Body of pancreas (tissue), 4 donors: ENCODE measurements at places on chromosomes 13 and 19. TPM values are rescaled to one million over a fixed set of nuclear protein-coding genes. Genes with fewer than 3 reads are reported as not detected.

The NXNL1 gene
- not detected for total RNA-seq

The IGLON5 gene
- total RNA-seq = not detected

The LILRB1 gene
- 0.52 TPM for total RNA-seq

The NRTN gene
- 70.9 TPM for total RNA-seq

The ICAM4 gene
- total RNA-seq = 0.26 TPM

The LRRC25 gene
- total RNA-seq = not detected

GRCh38 chr13:84951128-84951527 is 848.1 kb downstream of the SLITRK6 start:
- DNase-seq = no peak
- H3K4me1 ChIP-seq = no peaks in the 10 kb centered on the region
- no peaks in the 10 kb centered on the region for H3K36me3 ChIP-seq
- no peaks in the 10 kb centered on the region for H3K27me3 ChIP-seq
- no peak overlapping the region for H3K27ac ChIP-seq
- H3K4me3 ChIP-seq = no peak overlapping the region

- no peak overlapping the region for H3K4me3 ChIP-seq
Observed at GRCh38 chr13:33045851-33046592, 29.8 kb downstream of the KL start.

DNA sequence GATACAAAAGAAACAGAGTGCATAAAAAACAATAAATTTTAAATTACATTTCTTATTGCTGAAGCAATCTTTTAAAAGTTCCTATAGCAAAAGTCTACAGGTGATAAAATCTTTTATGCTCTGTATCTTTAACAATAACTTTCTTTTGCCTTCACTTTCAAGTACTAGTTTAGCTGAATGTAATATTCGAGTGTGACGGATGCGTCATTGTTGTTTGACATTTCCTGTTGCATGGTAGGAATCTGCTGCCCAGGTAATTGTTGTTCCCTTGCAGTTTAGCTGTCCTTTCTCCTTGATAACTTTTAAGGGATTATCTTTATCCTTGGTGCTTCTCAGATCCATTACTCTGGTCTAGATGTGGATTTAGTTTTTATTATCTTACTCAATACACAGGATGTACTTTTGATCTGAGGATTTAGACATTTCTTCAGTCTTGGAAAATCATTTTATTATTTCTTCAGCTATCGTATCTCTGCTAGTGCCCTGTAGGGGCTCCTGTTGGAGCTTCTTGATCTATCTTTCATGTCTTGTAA is 2.1 kb upstream of the CPB2 start:
- no peaks in the 10 kb centered on the region for H3K27me3 ChIP-seq
- H3K36me3 ChIP-seq = no peaks in the 10 kb centered on the region
- DNase-seq = no peak
- no peak overlapping the region for H3K27ac ChIP-seq
- H3K4me1 ChIP-seq = peaks cover 6% of the 10 kb centered on the region
- no peak overlapping the region for H3K4me3 ChIP-seq

DNA sequence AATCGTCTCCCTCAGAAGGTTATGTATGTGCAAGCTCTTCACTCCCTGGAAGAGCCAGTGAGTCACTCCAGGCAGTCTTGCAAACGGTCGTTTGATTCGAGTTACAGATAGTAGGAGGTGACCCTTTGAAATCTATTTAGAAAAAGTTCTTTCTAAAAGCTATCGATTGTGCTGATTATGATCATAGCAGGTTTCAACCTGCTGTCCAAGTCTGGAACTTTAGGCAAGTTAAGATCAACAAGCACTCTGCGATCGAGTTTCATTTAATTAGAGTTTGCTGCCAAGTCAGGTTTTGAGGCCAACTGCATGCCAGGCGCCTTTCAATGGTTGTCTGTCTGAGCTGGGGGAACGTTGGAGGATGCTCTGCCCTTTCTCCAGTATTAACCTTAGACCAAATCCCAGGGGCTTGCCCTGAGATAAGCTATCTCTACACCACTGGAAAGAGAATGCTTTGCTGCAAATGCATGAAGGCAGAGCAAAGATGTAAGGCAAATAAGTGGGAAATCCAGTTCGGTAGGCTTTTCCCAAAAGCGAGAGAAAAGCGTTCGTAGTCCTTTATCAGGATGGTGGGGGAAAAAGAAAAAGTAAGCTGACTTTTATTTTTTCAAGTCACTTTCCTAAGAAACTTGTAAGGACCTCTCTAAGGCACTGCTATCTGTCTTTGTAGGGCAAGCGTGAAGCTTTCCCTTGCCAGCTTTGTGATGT is 287.5 kb downstream of the ATP8A2 start:
- no peaks in the 10 kb centered on the region for H3K27me3 ChIP-seq
- H3K4me3 ChIP-seq = no peak overlapping the region
- no peaks in the 10 kb centered on the region for H3K36me3 ChIP-seq
- H3K27ac ChIP-seq = no peak overlapping the region
- H3K4me1 ChIP-seq = peaks cover 4% of the 10 kb centered on the region
- DNase-seq = no peak
